ENCODE measurements at places on chromosomes 3 and 15.

DNA sequence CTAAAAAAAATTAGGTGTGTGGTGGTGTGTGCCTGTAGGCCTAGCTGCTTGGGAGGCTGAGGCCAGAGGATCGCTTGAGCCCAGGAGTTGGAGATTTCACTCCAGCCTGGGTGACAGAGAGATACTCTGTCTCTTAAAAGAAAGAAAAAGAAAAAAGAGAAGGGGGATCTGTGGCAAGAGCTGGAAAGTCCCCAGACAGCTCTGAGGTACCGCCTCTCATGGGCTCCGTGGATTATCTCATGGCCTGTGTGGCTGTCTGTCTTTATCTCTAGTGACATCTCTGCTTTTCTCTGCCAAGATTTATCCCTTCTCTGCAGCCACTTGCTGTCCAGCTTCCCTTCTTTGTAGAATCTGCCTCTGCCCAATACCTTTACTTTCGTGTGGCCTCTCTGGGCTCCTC is 5.7 kb downstream of the EXOSC7 start:
- DNase-seq: no peak

DNA sequence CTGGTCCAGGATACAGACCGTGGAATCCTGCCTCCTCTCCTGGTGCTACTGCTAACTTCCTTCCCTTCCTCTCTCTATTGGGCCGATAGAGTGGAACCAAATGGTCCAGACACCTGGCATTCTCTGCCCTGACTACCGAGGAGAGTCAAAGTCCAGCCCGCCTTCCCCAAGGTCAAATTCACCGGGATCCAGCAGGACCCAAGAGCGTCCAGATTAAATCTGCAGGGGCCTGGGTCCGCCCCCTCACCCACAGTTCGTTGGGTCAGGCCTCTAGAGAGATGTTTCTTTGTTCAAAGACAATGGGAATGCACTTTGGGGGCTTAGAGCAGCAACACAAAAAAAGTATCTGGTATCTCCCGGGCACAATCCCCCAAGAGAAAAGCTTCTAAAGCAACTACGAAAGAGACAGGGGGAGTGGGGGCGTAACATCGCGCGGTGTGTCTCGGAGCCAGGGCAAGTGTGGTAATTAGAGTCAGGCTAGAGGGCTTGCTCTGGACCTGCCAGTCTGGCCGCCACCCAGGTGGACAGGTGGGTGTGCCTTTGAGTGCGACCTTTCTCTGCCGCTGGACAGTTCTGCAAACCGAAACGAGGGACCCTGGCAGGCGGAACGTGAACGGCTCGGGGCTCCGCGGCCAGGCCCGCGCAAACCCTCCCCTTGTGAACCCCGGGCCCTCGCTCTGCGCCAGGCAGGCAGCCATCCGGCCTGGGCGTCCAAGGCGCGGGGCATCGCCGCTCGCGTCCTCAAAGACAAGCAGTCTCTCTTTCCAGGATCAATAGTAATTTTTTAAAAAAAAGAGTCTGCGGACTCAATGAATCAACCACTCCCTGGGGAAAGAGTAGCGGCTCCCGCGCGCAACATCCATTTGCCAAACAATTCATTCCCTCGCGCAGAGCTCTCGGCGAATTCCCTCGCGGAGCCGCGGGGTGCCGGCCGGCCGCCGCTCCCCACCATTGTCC is 806 bp downstream of the KLHL25 start:
- peak; percentile 22 for DNase-seq

- no peak for DNase-seq
Measured at GRCh38 chr15:25624504-25625177, 185.8 kb upstream of the UBE3A start.

GRCh38 chr15:90650117-90650955 is 66.8 kb upstream of the BLM start:
- DNase-seq: no peak

DNA sequence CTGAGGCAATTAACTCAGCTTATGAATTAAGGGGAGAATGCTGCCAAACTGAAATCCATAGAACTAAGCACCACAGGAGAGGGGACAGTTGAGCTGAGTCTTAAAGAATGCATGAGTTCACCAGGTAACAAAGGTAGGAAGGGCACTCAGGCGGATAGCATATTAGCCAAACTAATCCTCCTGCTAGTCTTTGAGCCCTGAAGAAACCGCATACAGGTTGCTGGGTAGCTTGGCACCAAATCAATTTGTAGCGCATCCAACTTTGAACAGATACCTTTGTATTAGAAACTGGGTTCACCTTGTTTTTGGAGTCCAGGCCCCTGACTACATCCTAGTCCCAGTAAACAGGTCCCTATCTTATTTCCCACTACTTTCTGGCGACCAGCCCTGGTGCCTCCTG is 93.7 kb downstream of the FRMD4B start:
- no peak for DNase-seq

DNA sequence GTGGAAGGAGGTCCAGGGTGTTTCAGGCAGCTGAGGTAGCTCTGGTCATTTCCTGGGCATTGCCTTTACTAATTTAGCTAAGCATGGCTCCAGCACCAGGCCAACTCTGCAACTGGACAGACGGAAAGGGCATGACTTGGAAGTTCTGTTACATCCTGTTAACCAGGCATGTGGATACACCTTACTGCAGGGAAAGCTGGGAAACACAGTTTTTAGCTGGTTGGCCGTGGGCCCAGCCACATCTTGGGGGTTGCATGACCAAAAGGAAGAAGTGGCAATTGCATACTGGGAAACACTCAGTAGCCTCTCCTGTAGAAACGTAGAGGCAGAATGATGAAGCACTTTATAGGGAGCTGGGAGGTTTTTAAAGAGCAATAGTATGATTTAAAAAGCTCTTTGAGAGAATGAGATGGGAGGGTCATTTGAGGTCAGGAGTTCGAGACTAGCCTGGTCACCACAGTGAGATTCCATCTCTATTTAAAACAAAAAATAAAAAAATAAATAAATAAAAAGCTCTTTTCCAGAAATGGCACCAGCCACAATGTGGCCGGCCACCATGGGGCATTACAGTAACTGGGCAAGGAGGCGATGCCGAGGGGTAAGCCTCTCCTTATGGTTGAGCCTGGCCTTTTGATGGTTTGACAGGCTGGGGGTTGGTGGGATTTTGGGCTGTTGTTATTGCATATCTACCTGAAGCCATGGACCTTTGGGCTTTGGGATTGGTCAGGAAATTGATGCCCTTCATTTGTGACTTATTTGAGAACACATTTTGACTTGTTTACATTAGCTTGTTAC is 28.6 kb downstream of the TRAK1 start:
- DNase-seq: no peak

DNA sequence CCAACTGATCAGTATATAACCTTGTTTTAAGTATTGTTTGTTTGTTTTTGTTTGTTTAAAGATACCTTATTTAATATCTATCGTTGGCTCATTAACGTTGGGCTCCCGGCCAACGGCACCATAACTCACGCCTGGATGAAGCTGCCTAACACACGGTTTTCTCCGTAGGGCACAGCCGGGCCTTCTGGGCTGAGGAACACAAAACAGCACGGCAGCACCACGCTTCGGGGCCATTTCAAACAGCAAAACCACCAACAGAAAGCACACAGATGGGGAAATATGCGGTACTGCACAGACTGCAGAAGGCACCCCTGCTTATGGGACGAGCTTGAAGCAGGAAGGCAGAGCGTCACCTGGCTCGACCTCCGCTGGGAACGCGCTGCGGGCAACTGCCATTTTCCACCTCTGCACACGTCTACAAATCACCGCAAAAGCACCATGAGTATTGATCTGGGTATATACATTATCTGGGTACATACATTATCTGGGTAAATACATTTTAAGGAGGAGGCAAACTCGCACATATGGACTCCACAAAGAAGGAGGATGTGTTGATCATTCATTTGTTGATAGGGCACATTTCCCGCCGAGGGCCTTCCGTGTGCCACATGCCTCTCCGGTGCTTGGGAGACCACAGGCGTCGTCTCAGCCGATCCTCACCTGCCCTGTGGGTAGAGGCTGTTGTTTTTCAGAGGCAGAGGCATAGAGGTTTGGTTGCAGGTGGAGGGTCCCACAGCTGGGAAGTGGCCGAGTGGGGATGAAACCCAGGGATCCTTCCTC is 123.7 kb upstream of the ATP2B2 start:
- no peak for DNase-seq

GRCh38 chr3:141360888-141361598 is 7.3 kb upstream of the ZBTB38 start:
- DNase-seq: peak; percentile 82

- DNase-seq: no peak
Measured at GRCh38 chr3:30020380-30020779, 586.0 kb upstream of the TGFBR2 start.
